ENCODE measurements at places on chromosomes 13 and 19.

DNA sequence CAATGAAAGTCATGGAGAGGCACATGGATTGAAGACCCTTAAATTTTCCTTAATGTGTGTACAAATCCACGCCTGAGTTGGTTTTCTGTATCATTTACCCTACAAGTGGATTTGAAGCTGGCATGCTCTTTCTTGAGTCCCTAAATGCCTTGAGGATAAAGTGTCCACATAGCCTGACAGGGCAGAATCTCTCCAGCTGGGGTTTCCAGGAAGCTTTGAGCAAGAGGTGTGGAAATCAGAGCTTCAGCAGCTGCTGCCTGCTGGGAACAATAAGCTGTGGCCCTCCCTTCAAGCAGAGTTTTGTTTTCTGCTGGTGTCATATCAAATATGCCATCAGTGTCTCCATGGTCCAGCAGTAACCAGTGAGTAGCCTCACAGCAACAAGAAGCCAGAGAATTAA, 120.3 kb upstream of the SERTM1 start:
- DNase-seq, result no peak

- no peak for DNase-seq
Observed at GRCh38 chr13:39588384-39588783, 14.6 kb downstream of the LHFPL6 start.

DNA sequence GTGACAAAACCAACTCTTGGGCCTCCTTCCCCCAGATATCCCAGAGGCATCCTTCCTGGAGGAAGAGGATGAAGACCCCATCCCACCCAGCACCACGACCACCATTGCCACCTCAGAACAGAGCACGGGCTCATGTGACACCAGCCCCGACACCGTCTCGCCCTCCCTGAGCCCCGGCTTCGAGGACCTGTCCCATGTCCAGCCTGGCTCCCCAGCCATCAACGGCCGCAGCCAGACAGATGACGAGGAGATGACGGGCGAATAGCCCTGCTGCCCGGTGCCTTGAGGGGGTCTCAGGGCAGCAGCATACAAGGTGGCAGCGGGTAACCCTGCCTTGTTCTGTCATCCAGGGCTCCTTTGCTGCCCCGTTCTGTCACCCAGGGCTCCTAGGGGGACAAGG, 3.3 kb upstream of the UBA52 start:
- DNase-seq, result no peak

DNA sequence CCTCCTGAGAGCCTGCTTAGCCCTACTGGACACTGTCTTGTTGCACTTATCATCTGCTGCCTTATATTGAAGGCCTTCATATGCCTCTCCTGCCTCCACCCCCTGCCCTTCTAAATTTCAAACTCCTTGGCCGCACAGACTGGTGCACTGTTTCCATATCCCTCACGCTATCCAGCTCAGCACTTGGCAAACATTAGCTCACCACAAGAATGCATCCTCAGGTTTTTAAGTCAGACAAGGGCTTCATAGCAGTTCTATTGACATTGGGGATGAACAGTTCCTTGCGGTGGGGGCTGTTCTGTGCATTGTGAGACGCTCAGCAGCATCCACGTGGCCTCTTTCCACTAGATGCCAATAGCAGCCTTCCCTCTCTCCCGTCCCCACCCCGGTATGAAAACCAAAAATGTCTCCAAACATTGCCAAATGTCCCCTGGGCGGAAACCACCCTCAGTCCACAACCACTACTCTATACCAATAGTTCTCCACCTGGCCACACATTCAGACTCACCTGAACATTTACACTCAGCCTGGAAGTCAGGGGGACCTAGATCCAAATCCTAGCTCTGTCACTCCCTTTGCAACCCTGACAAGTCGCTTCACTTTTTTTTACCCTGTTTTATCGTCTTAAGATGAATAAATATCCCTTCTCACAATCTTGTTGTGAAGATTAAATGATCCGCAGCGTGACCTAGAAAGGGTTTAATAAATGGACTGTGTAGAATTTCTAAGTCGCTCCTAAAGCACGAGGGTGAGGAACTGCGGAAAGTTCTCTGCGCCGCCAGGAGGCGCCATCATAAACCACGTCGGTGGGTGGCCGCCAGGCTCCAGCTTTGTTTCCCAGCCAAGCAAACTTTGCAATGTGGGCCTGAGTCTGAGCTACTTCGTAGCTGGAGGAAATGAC, 3.6 kb upstream of the CEACAM3 start:
- DNase-seq, result peak; percentile 79

DNA sequence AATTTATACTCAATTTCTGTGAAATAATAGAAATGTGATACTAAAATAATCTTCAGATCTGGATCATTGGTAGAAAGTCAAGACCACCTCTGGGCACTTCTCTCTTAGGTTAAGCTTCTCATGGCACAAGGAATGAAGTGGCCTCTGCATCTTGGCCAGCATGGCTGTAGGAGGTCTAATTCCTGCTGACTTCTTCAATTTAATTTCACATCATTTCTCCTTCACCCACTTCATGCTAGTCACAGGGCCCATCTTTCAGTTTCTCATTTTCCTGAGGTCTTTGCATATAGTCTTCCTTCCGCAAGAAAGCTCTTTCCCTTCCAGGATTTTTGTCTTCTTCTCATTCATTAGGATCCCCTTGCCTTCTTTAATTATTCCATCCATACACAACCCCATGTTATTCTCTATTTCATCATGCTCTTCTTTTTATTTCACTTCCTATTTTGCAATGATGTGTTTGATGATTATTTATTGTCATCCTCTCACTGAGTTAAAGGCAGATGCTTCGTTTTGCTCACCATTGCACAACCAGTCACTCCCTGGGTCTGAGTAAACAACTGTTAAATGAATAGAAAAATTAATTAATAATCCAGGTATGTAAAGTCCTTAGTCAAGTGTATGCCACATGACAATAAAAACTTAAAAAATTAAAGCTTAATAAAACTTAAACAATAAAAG, 397.4 kb downstream of the SPRY2 start:
- DNase-seq, result no peak

All from A673 (cell line).